ENCODE measurements at places on chromosomes 3 and 15.

DNA sequence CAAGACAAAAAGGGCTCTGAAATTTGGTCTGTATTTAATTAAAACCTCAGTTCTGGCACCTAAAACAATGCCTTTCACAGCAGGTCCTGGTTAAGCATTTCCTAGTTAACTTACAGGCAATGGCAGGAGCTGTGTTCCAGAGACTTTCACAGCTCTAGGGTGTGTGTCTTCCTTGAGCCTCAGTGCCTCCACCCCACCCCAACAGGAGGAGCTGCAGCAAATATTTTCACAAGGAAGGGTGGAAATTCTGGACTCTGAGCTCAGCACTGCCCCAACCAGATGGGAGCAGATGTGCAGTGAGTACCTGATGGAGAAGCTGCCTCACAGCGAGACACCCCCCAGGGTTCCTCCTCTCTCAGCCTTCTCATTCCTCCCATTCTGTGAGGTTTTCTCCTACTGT lies 106.3 kb upstream of the SPATA12 start:
- no peaks in the 10 kb centered on the region for H3K27me3 ChIP-seq
- no peaks in the 10 kb centered on the region for H3K4me1 ChIP-seq
- no peak overlapping the region for H3K4me3 ChIP-seq

DNA sequence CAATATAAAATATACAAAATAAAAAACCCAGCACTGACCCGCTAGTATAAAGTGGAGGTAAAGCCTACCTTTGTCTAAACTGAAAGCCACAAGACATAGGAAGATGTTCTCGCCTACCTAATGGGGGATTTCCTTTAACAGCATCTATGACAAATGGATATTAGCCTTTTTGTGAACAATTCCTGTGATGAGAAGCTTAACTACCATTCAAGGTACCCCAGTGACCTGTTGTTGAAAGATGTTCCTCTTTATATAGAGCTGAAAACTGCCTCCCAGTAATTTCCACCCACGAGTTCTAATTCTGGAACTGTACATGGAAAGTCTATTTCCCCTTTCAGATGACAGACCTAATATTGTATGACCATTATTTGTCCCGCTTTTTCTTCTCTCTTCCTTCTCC lies 109.8 kb upstream of the RASGRP1 start:
- H3K4me3 ChIP-seq = no peak overlapping the region
- H3K27ac ChIP-seq = no peak overlapping the region
- H3K27me3 ChIP-seq = no peaks in the 10 kb centered on the region
- H3K4me1 ChIP-seq = peaks cover 65% of the 10 kb centered on the region

- peaks cover 6% of the 10 kb centered on the region for H3K4me1 ChIP-seq
- H3K36me3 ChIP-seq = peaks cover 63% of the 10 kb centered on the region
- peak overlapping the region; percentile 51 for H3K27ac ChIP-seq
- H3K27me3 ChIP-seq = peaks cover 16% of the 10 kb centered on the region
- DNase-seq = no peak
Measured at GRCh38 chr3:53817809-53818208, 28.4 kb downstream of the CHDH start.

GRCh38 chr3:180252683-180253082 lies 215.9 kb upstream of the PEX5L start:
- no peak overlapping the region for H3K27ac ChIP-seq
- no peaks in the 10 kb centered on the region for H3K36me3 ChIP-seq
- no peak for DNase-seq
- no peaks in the 10 kb centered on the region for H3K27me3 ChIP-seq

DNA sequence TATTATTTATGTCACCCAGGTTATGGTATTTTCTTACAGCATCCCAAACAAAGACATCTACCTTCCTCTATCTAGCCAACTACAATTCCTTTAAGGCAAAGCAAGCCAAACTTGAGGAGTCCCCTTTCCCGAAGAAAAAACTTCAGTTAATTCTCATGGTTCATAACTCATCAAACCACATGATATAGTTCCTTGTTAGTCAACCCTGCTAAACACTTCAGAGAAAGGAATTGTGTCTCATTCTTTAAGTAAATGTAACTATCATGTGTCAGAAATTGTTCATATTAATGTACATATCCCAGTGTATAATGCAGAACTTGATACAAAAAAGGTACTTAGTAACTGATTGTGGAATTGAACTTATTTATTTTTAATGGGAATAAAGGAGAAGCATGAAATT lies 44.4 kb downstream of the ST3GAL6 start:
- no peak for DNase-seq
- H3K4me3 ChIP-seq = no peak overlapping the region
- peaks cover 6% of the 10 kb centered on the region for H3K4me1 ChIP-seq
- H3K27ac ChIP-seq = no peak overlapping the region
- H3K36me3 ChIP-seq = peaks cover 2% of the 10 kb centered on the region

- H3K27ac ChIP-seq = peak overlapping the region; percentile 95
- H3K4me3 ChIP-seq = no peak overlapping the region
- no peaks in the 10 kb centered on the region for H3K27me3 ChIP-seq
- H3K36me3 ChIP-seq = peaks cover 28% of the 10 kb centered on the region
- peaks cover 72% of the 10 kb centered on the region for H3K4me1 ChIP-seq
Measured at GRCh38 chr15:67096546-67097294, 31.3 kb downstream of the SMAD3 start.

- no peaks in the 10 kb centered on the region for H3K4me1 ChIP-seq
- H3K36me3 ChIP-seq = no peaks in the 10 kb centered on the region
- no peak overlapping the region for H3K4me3 ChIP-seq
Measured at GRCh38 chr3:36650271-36650671, 114.1 kb downstream of the DCLK3 start.

DNA sequence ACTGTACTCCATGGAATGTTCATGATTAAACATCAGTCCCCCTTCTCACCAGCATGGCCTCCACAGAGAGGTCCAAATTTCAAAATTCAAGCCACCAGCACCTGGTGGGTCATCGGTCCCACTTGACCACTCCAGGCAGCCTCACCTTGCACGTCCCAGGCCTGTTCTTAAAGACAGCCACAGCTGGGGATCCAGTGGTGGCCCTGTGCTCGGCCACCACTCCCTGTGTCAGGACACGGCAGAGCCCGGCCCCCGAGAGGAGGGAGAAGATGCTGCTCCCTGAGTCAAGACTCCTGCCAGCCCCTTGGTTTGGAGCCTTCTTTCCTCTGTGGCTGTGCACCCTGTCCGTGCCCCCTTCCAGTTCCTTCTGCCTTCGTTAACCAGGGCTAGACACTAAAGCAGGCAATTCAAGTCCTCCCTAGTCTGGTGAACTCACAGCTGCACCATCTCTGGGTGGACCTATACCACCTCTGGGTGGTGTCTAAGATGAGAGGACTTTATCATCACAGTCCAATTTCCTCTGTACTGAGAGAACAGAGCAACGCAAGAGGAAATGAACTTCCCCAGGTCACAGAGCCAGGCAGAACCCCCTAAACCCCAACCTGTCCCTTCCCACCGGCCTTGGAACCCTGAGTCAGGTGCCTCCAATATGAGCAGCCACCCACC lies 97.1 kb downstream of the MEGF11 start:
- peaks cover 40% of the 10 kb centered on the region for H3K4me1 ChIP-seq
- H3K27ac ChIP-seq = peak overlapping the region; percentile 52
- DNase-seq = no peak
- no peak overlapping the region for H3K4me3 ChIP-seq

- peaks cover 50% of the 10 kb centered on the region for H3K36me3 ChIP-seq
- no peak overlapping the region for H3K27ac ChIP-seq
- H3K27me3 ChIP-seq = no peaks in the 10 kb centered on the region
Measured at GRCh38 chr3:33124638-33125037, 10.8 kb downstream of the CRTAP start.

- DNase-seq = no peak
- H3K4me3 ChIP-seq = no peak overlapping the region
- H3K4me1 ChIP-seq = no peaks in the 10 kb centered on the region
- no peak overlapping the region for H3K27ac ChIP-seq
Measured at GRCh38 chr3:7166460-7166859, 305.5 kb downstream of the GRM7 start.

- peak overlapping the region; percentile 98 for H3K27ac ChIP-seq
- peaks cover 15% of the 10 kb centered on the region for H3K36me3 ChIP-seq
- H3K4me1 ChIP-seq = peaks cover 82% of the 10 kb centered on the region
- H3K27me3 ChIP-seq = no peaks in the 10 kb centered on the region
- peak; percentile 66 for DNase-seq
- peak overlapping the region; percentile 62 for H3K4me3 ChIP-seq
Measured at GRCh38 chr3:4850211-4850927, 128.9 kb upstream of the BHLHE40 start.

DNA sequence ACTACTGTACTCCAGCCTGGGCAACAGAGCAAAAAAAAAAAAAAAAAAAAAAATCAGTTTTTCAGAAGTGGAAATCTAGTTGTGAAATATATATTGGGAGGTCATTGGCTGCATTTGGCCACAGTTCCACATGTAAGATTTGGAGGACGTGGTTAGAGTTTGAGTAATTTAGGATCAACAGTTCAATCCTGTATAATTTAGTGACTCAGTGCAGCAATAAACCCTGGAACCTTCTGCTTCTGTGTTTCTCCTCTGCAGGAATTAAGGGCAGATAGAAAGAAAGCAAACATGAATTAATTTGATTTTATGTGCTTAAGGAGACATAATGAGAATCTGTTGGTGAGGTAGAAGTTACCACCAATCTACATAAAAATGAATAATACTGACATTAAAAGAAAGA lies 347.0 kb downstream of the PTPRG start:
- H3K4me3 ChIP-seq = no peak overlapping the region
- no peaks in the 10 kb centered on the region for H3K36me3 ChIP-seq

- H3K4me3 ChIP-seq = no peak overlapping the region
- peaks cover 12% of the 10 kb centered on the region for H3K4me1 ChIP-seq
- no peak overlapping the region for H3K27ac ChIP-seq
Measured at GRCh38 chr3:17947833-17948232, 205.4 kb upstream of the TBC1D5 start.

- H3K4me3 ChIP-seq = no peak overlapping the region
- no peaks in the 10 kb centered on the region for H3K27me3 ChIP-seq
- no peak overlapping the region for H3K27ac ChIP-seq
- H3K4me1 ChIP-seq = peaks cover 82% of the 10 kb centered on the region
- H3K36me3 ChIP-seq = peaks cover 55% of the 10 kb centered on the region
- DNase-seq = no peak
Measured at GRCh38 chr15:100926258-100926657, 7.1 kb downstream of the LRRK1 start.

DNA sequence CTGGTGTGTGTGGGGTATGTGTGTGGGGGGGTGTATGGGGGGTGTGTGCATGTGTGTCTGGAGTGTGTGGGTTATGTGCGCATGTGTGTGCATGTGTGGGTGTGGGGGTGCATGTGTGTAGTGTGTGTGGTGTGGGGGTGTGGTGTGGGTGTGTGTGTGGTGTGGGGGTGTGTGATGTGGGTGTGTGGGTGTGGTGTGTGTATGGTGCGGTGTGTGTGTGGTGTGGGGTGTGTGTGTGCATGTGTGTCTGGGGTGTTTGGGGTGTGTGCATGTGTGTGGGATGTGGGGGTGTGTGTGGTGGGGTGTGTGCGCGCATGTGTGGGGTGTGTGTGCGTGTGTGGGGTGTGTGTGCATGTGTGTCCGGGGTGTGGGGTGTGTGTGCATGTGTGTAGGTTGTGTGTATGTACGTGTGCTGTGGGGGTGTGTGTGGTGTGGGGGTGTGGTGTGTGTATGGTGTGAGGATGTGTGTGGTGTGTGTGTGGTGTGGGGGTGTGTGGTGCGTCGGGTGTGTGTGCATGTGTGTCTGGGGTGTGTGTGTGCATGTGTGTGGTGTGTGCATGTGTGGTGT lies 6.2 kb upstream of the OCA2 start:
- peak overlapping the region; percentile 46 for H3K4me3 ChIP-seq
- peaks cover 14% of the 10 kb centered on the region for H3K4me1 ChIP-seq
- no peak overlapping the region for H3K27ac ChIP-seq

- H3K27me3 ChIP-seq = no peaks in the 10 kb centered on the region
- no peak for DNase-seq
- H3K36me3 ChIP-seq = no peaks in the 10 kb centered on the region
- H3K4me3 ChIP-seq = no peak overlapping the region
Measured at GRCh38 chr3:162738784-162739183, 1242.2 kb downstream of the OTOL1 start.

DNA sequence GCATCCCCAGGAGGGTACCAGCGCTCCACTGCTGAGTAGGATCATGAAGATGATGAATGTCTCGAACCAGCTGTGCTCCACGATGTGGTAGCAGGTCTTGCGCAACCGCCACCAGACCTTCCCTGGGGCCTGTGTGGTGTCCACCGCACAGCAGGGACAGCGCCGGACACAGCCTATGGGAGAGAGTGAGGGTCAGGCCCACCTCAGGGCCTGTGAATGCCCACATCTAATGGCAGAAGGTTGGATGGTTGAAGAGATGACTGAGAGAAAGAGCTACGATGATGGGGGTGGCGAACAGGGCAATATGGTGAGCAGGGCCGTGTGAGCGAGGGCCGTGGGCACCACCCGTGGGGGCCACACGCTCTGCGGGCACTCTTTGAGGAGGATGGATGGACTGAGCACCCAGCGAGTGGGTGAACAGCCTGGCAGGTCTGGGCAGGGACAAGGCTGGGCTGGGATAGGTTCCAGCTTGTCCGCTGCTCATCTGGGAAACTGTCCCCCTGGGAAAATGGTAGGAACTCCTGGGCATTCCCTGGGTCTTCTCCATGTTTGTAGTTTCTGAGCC lies 74.1 kb downstream of the SCN5A start:
- no peak overlapping the region for H3K27ac ChIP-seq
- H3K4me3 ChIP-seq = no peak overlapping the region
- no peaks in the 10 kb centered on the region for H3K27me3 ChIP-seq
- no peak for DNase-seq
- peaks cover 7% of the 10 kb centered on the region for H3K4me1 ChIP-seq

DNA sequence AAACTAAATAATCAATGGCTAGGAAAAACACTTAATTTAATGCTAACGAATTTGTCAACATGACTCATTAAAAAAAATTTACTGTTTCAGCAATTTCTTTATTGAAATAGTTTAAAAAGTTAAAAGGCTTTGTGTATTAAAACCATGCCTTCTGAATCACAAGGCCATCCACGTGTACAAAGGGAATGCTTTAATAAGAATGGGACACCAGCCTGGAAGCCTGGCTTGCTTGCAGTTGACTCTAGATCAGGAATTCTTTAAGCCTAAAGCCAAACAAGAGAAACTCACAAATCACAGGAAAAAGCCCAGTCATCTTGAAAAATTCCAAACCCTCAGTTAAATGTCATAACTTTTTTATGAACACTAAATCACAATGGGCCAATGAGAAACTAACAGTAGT lies 137.6 kb downstream of the PEAK1 start:
- H3K27ac ChIP-seq = no peak overlapping the region
- peaks cover 19% of the 10 kb centered on the region for H3K36me3 ChIP-seq
- H3K4me3 ChIP-seq = no peak overlapping the region
- DNase-seq = no peak
- H3K4me1 ChIP-seq = peaks cover 5% of the 10 kb centered on the region
- no peaks in the 10 kb centered on the region for H3K27me3 ChIP-seq

DNA sequence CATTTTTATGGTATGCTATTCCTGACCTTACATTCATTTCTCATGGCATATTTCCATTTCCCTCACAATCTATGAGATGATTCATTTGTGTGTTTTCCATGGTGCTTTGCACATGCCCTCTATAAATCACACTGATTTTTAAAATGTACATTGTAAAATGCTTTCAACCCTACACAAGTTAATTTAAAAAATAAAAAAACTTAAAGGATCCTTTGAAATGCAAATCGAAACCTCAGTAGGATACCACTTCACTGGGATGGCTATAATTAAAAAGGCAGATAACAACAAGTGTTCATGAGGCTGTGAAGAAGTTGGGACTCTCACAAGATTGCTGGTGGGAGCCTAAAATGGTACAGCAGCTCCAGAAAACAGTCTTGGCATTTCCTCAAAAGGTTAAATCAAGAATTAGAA lies 83.5 kb downstream of the FMN1 start:
- no peak overlapping the region for H3K4me3 ChIP-seq
- H3K36me3 ChIP-seq = no peaks in the 10 kb centered on the region
- H3K27me3 ChIP-seq = peaks cover 23% of the 10 kb centered on the region
- no peaks in the 10 kb centered on the region for H3K4me1 ChIP-seq
- DNase-seq = no peak
- no peak overlapping the region for H3K27ac ChIP-seq

- H3K27ac ChIP-seq = peak overlapping the region; percentile 99
- H3K4me1 ChIP-seq = peaks cover 81% of the 10 kb centered on the region
- peak; percentile 96 for DNase-seq
- H3K36me3 ChIP-seq = peaks cover 20% of the 10 kb centered on the region
- H3K27me3 ChIP-seq = no peaks in the 10 kb centered on the region
Measured at GRCh38 chr15:90059208-90059985, 42.9 kb downstream of the IDH2 start.
